ENCODE measurements at places on chromosomes 16 and 17. TPM values are rescaled to one million over a fixed set of nuclear protein-coding genes. Genes with fewer than 3 reads are reported as not detected.

Gene CNEP1R1
- 16.9 TPM for total RNA-seq

Gene KCTD13
- total RNA-seq = 7.2 TPM

Gene TSR1
- 57.4 TPM for total RNA-seq

Gene NPIPA8
- total RNA-seq = not detected

Gene LMF1
- total RNA-seq = 15.1 TPM

Gene TBX21
- total RNA-seq = not detected

Gene RPA1
- 31.4 TPM for total RNA-seq

Gene GAS2L2
- total RNA-seq = not detected

Gene SNAI3
- under 0.01 TPM for total RNA-seq

Gene KRT39
- not detected for total RNA-seq

Gene MILR1
- total RNA-seq = 9.2 TPM

Gene CBFA2T3
- not detected for total RNA-seq

Gene CLEC19A
- not detected for total RNA-seq

Gene COL1A1
- total RNA-seq = 938 TPM

Gene CACNG1
- total RNA-seq = not detected

Gene HSD11B2
- not detected for total RNA-seq

Gene ZPBP2
- total RNA-seq = not detected

Gene HSF4
- total RNA-seq = 1.3 TPM

Gene FOXF1
- total RNA-seq = 25.4 TPM

Gene KRT25
- total RNA-seq = not detected
